Breast epithelium (tissue), 4 donors: ENCODE measurements at places on chromosomes 4 and X. TPM values are rescaled to one million over a fixed set of nuclear protein-coding genes. Genes with fewer than 3 reads are reported as not detected.

DNA sequence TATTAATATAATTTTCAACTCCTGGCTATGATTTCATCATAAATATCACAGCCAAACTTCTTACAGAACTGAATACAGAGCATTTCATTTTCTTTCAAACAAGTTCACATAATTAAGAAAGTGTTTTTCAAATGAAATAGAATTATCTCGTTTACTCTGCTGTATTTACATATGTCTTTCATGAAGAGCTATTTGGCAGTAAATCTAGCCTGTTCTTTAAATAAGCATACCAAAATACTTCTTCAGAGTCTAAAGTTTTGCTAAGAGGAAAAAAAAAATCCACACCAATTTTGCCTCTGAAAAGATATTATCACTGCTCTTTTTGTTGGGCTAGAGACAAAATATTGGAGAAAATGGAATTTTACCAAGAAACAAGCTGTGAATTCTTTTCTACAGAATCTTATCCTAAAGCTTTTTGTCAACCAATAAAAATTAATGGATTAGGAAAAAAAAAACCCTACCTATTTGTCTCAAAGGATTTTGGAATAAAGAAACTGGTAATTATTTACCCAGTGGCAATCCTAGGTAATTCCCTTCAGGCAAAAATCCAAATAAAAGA, 287.9 kb upstream of the NR3C2 start:
- DNase-seq = no peak

DNA sequence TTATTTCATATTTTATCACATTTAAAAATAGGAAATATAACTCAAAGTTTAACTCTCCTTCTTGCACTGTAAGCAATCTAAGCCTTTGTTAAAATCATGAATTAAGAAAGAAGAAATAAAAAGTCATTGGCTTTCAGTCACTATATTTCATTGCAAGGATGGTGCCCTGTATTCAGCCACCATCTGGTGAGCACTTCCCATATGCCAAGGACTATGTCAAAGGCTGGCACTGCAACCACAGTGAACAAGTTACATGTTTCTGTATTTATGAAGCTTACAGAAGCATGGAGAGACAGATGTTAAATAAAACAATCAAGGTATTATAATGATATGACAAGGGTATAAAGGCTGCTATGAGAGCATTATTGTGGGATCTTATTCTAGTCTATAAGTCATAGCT, 68.6 kb downstream of the PRKG2 start:
- DNase-seq = no peak

DNA sequence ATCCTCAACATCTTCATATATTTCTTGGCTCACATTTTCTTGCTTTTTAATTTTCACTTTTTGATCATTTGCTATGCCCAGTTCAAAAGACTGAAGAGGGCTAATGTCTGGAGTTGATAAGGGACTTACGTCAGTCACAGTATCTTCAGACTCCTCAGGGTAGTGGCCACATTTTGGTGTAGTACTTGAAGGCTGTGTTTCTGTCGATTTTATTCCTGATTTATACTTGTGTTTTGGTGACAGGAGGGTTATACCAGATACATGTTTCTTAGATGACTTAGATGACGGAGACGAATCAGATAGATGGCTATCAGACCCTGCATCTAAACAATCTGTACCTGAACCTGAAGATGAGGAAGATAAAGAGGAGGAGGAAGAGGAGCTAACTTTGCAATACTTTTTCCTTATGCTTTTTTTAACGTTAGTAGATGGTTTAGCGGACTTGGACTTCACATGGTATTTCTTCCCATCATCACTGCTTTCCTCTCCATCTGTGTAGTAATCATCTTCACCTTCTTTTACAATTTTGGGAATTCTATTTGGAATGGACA, 13.4 kb downstream of the CFAP97 start:
- DNase-seq = no peak

DNA sequence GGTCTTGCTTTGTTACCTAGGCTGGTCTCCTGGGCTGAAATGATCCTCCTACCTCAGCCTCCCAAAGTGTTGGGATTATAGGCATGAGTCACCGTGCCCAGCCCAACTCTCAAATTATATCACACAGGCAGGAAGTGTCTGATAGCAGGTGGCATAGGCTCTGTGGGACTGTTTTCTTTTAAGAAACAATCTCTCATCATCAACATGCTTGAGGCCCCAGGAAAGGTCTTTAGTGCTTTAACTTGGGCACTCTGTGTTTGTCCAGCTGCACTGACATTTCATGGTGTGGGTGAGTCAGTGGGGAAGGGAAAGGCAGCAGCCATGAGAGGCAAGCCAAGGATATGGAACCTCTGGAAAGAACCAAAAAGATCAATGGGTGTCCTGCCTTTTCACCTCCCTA, 88.1 kb upstream of the TSPAN5 start:
- DNase-seq = no peak

GRCh38 chr4:66330125-66330524, 659.8 kb upstream of the EPHA5 start:
- no peak for DNase-seq

DNA sequence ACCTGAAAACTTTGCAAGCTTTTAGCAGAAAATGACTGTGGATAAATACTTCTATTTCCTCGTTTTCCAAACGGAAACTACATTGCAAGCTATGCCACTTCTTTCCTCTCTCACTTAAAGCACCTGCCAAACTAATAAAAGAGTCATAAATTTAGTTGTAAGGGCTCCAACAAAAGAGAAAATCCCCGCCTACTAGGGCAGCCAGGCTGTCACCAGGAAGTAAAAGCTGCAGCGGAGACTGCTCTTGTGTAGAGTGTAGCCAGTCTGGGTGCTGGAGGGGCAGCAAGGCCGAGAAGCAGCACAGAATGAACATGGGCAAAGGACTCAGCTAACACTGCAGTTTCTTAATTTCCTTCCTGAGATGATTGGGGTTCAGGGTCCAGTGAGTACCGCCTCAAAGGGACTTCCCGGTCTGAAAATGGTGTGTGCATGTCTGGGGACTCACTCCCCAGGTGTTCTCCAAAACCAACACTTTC, 89.3 kb upstream of the MAML3 start:
- DNase-seq = no peak

DNA sequence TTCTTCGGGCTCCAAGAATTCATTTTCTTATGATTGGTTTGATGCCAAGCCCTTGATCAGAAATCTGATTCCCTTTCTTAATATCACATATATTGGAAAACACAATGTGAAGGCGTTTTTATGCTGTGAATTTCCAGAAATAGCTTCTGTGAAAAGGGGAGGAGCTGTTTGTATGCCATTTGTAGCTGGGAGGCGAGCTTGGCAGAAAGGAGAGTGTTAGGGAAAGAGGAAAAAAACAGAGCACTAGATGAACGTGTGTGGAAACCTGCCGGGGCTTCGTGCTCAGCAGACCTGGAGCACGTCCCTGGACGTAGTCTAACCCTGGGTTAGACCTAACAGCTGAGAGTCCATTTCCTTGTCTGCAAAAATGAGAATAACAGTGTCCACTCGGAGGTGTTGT, 3.4 kb downstream of the CLCN4 start:
- DNase-seq = no peak

GRCh38 chr4:74364652-74365491, at the start of gene EREG:
Gene EREG (plus strand): TSS chr4:74365145. CDS start chr4:74365309, 164 bp downstream.
- DNase-seq = no peak

DNA sequence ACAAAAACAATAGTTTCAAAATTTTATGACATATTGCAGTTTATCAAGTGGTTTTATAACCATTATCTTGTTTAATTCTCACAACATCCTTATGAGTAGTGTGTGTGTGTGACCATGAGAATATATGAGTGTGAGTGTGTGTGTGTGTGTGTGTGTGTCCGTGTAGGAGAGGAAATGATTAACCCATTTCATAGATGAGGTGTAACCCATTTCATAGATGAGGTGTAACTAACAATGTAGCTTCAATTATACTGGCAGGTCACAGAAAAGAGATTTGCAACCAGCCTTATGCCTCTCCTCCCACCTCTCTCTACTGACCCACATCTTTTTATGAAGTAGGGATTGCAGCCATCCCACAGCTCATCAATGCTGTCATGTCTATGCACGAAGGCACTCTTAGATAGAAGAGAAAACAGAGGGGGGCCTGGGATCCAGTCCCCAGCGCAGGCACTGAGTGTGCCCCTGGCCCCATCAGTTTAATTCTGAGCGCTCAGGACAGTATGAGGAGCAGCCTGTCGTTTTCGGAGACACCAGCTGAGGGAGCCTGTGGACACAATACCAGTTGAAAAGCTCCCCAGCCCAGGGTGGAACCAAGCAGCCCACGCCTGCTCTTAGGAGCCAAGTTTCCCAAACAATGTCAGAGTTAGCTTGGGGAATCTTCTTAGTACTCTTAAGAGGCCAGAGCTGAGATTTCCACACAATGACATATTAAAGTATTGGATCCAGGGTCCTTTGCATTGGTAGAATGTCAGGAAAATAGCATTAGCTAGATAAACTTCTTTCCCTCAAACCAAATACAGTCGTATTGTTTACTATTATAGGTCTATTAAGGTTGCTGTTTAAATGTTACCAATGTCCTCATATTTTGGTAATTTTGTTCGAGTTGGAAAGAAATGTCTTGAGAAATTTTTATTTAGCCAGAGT, 88.6 kb downstream of the PALLD start:
- DNase-seq = peak; percentile 81

GRCh38 chrX:40179283-40179682, 81.5 kb upstream of the BCOR start:
- no peak for DNase-seq

DNA sequence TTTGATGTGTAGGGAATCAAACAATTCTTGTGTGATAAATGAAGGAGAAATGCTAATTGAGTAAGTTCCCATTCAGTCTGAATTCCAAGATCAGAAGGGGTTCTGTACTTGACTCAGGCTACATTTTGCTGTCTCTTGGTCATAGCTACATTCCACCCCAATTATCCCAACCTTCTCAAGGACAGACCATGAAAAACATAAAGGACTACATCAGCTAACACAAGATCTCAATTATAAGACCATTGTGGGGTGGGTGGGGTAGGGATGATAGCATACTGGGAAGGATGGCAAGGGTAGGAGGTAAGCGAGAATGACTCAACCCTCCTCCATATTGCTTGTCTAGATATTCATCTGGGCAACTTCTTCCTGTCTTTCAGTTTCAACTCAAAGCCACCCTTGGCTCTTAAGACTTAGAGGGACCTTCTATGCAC, 87.4 kb upstream of the ETNPPL start:
- DNase-seq = no peak

DNA sequence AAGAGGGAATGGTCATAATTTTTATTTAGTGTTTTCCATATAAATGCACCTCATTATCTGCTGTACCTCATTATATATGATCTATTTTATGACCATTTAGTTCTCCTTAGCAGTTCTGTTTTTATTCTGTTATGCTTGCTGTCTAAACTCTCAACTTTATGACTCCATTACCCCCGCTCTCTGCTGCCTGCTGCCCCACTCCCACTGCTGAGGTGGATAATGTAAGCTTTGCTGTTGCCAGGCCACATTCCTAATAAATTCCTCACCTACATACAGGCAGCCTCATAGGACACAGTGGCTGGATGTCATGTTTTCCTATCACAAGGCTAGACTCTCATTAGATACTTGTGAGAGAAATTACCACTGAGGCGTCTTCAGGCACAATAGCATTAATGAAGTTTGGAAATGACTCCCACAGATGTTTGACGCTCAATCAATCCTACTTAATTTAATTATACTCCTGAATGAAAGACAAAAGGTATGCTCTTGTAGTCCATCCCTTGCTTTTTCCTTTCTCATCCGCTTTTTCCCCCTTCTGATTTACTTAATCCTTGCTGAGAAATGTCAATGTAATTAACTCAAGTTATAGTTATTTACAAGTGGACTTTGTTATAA, 497.5 kb upstream of the IGFBP7 start:
- DNase-seq = no peak

DNA sequence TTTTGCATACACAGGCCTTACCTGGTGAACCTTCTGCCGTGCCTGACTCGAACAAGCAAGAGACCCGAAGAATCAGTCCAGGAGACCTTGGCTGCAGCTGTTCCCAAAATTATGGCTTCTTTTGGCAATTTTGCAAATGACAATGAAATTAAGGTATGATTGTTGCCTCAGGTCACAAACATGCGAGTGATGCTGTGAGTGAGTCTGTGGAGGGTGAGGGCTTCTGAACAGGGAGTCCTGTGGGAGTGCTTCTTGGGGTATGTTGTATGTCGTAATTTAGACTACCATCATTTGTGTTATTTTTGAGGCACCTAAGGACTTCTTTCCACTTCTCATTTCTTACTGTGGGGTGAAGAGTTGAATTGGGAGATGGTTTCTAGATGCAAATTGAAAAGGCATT, 32.8 kb downstream of the HTT start:
- no peak for DNase-seq

GRCh38 chr4:147909225-147909624, 177.3 kb downstream of the ARHGAP10 start:
- no peak for DNase-seq

Gene SLBP
- total RNA-seq = 45.6 TPM

Gene FGFBP1
- total RNA-seq = 0.73 TPM

Gene SERTM2
- not detected for total RNA-seq

Gene GATA1
- not detected for total RNA-seq

Gene SYP
- total RNA-seq = 1.0 TPM

Gene UTP3
- 19.3 TPM for total RNA-seq
